ENCODE measurements at places on chromosomes 3 and 15. TPM values are rescaled to one million over a fixed set of nuclear protein-coding genes. Genes with fewer than 3 reads are reported as not detected.

LYZL4 gene
- not detected for polyA plus RNA-seq

BFSP2 gene
- polyA plus RNA-seq = 24.1 TPM

SUSD5 gene
- polyA plus RNA-seq = 0.28 TPM

ABCF3 gene
- 38.6 TPM for polyA plus RNA-seq

RHCG gene
- polyA plus RNA-seq = not detected

ACTC1 gene
- not detected for polyA plus RNA-seq

DPP8 gene
- polyA plus RNA-seq = 47.6 TPM

TFDP2 gene
- 21.1 TPM for polyA plus RNA-seq

IL17RB gene
- polyA plus RNA-seq = 3.1 TPM

TMEM266 gene
- polyA plus RNA-seq = 0.21 TPM

CCK gene
- not detected for polyA plus RNA-seq

CHMP2B gene
- 48.4 TPM for polyA plus RNA-seq

C3orf22 gene
- not detected for polyA plus RNA-seq

CYP1A2 gene
- polyA plus RNA-seq = not detected

MYRIP gene
- polyA plus RNA-seq = not detected

SCN11A gene
- not detected for polyA plus RNA-seq

GOLGA8G gene
- polyA plus RNA-seq = not detected

KLHL25 gene
- 1.1 TPM for polyA plus RNA-seq

LRRC49 gene
- not detected for polyA plus RNA-seq

SLC15A2 gene
- polyA plus RNA-seq = 0.13 TPM

All from CD4-positive, CD25-positive, alpha-beta regulatory T cell (primary cell).